CD8-positive, alpha-beta memory T cell (primary cell): ENCODE measurements at places on chromosomes 2 and 18.

DNA sequence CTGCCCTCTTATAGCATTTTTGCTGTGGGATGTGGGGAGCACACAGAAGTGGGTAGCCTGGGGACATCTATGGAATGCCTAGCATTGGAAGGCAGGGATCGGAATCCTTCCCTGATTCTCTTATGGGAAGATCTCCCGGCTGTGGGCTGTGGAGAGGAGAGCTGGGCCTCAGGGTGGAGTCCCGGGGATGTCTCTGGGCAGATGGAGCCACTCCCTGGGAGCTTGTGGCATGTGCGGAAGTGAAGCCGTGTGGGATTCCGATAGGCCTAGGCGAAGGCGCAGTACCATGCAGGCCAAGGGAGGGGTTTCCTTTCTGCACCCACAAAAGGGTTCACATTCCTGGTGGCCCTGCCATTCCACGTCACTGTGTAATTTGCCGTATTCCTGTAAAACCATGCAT lies 87.9 kb downstream of the GLI2 start:
- no peak for DNase-seq
- no peaks in the 10 kb centered on the region for H3K4me1 ChIP-seq
- H3K36me3 ChIP-seq = no peaks in the 10 kb centered on the region
- no peaks in the 10 kb centered on the region for H3K27me3 ChIP-seq
- no peak overlapping the region for H3K27ac ChIP-seq
- no peak overlapping the region for H3K4me3 ChIP-seq

DNA sequence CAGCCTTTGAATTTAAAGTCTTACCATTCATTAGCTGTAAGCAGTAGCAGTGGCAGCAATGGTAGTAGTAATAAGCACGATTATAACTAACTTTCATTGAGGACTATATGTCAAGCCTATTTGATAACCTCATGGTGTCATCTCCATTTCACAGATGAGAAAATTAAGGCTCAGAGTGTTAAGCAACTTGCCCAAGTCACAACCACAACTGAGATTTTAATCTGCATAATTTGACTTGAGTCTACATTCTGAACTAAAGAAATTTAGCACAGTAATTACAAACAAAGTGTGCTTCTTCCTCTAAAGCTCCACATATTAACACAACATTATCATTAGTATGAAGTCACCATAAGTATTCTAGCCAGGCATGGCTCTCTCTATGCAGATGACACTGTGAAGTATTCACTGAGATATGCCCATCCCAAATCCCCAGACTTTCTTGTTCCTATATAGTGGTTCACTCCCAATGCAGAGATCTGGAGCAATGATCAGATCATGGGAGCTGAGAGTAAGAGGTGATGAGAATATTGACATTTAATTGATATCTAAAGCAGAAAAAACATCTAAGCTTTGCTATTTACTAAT lies 120.2 kb downstream of the ATAD2B start:
- no peak overlapping the region for H3K4me3 ChIP-seq
- no peak overlapping the region for H3K27ac ChIP-seq
- no peaks in the 10 kb centered on the region for H3K27me3 ChIP-seq

- H3K4me1 ChIP-seq = no peaks in the 10 kb centered on the region
- no peaks in the 10 kb centered on the region for H3K27me3 ChIP-seq
- H3K27ac ChIP-seq = no peak overlapping the region
- H3K36me3 ChIP-seq = no peaks in the 10 kb centered on the region
- DNase-seq = no peak
Measured at GRCh38 chr2:232588680-232589585, 38.4 kb downstream of the EIF4E2 start.

DNA sequence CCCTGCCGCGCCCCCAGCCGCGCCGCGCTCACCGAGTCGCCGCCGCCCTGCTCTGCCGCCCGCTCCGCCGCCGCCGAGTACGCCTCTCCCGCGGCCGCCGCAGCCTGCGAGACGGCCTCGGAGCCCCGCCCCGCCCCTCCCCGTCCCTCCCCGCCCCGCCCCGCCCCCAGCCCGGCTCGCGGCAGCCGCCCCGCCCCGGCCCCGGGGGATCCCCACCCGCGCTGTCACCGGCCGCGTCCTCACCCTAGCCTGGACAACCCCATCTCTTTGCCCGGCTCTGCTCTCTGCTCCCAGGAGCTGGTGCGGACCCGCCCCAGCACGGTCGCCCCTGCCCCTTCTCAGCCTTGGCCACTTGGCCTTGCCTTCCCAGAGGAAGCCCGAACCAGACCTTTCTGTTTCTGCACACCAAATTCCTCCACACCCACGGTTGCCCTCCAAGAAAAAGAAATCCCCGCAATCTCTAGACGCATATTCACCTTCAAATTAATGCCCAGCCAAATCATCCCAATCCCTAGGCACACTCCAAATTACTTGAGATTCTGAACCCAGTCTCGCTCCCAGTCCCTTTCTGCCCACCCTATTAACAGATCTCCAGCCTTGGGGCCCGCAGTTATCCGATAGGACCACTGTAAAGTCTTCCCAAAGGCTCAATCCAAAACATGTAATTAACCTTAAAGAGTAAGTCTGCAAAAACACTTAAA lies at the start of gene CYRIA:
TSS of gene CYRIA (minus strand) at position 87 of the 701 bp plus-strand sequence. CDS start 77,715 bp downstream, outside the sequence.
- peak within 1 kb of the TSS; percentile 27 for H3K4me3 ChIP-seq
- no peaks in the 10 kb centered on the region for H3K27me3 ChIP-seq
- DNase-seq = peak; percentile 12
- H3K27ac ChIP-seq = peak within 1 kb of the TSS; percentile 25

- H3K36me3 ChIP-seq = no peaks in the 10 kb centered on the region
- H3K4me3 ChIP-seq = no peak overlapping the region
- no peaks in the 10 kb centered on the region for H3K27me3 ChIP-seq
- H3K27ac ChIP-seq = no peak overlapping the region
Measured at GRCh38 chr2:164281896-164282295, 339.4 kb downstream of the GRB14 start.

DNA sequence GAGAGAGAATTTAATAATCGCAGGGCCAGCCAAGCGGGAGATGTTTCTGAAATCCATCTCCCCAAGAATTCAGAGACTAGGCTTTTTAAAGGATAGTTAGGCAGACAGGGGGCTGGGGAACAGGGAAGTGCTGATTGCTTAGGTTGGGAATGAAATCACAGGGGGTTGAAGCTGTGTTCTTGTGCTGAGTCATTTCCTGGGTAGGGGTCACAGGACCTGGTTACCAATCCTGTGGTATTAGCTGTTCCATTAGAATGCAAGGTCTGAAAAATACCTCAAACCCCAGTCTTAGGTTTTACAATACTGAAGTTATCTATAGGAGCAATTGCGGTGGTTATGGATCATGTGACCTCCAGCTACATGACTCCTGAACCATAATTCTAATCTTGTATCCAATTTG lies 4.6 kb downstream of the SP140 start:
- DNase-seq = no peak
- no peaks in the 10 kb centered on the region for H3K27me3 ChIP-seq
- H3K36me3 ChIP-seq = peaks cover 6% of the 10 kb centered on the region
- H3K4me1 ChIP-seq = peaks cover 49% of the 10 kb centered on the region
- no peak overlapping the region for H3K4me3 ChIP-seq
- H3K27ac ChIP-seq = no peak overlapping the region

GRCh38 chr18:7576685-7577084 lies 9.6 kb downstream of the PTPRM start:
- DNase-seq = no peak
- no peak overlapping the region for H3K27ac ChIP-seq
- H3K4me1 ChIP-seq = no peaks in the 10 kb centered on the region
- no peaks in the 10 kb centered on the region for H3K36me3 ChIP-seq

DNA sequence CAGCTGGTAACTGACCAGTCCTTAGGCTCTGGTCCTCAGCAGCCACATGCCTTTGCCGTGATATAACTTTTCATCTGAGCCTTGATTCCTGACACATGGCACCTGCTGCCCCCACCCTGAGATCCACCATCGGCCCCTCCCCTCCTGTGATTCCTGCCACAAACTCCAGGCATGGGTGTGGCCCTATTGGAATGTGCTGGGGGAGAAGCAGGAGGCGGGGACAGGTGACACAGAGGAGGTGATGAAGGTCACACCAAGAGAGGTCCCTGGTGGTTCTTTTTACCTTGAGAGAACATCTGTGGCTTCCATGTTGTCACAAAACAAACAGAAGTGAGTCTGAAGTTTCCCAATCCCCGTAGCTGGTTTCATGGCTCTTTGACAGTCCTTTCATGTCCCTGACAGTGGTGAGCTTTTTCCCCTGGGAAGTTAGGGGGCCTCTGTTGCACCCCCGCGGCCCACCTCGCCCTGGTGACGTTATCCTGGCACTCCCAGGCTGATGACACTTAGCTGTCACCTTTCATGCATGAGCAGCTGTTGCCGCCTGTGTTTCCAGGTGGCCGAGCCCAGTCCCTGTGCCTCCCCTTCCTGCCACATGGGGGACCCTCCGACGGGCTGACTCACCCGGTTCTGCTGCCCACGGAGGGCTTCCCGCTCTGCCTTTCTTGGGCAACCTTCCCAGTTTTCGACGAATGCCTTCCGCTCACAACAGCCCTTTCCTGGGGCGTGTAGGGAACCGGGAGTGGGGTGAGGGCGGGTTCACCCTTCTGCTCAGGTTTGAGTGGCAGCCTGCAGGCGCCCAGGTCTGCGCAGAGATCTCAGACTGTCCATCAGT lies 66.3 kb upstream of the GLI2 start:
- no peak overlapping the region for H3K4me3 ChIP-seq
- no peak for DNase-seq
- no peaks in the 10 kb centered on the region for H3K4me1 ChIP-seq
- no peaks in the 10 kb centered on the region for H3K36me3 ChIP-seq
- no peak overlapping the region for H3K27ac ChIP-seq

GRCh38 chr18:70386582-70386981 lies 97.7 kb downstream of the SOCS6 start:
- DNase-seq = no peak
- no peak overlapping the region for H3K27ac ChIP-seq
- H3K36me3 ChIP-seq = no peaks in the 10 kb centered on the region
- no peaks in the 10 kb centered on the region for H3K4me1 ChIP-seq
- no peak overlapping the region for H3K4me3 ChIP-seq
- H3K27me3 ChIP-seq = no peaks in the 10 kb centered on the region

- no peak overlapping the region for H3K27ac ChIP-seq
- H3K4me3 ChIP-seq = no peak overlapping the region
- no peaks in the 10 kb centered on the region for H3K4me1 ChIP-seq
- DNase-seq = no peak
- no peaks in the 10 kb centered on the region for H3K27me3 ChIP-seq
Measured at GRCh38 chr2:135163306-135163705, 111.2 kb downstream of the RAB3GAP1 start.

DNA sequence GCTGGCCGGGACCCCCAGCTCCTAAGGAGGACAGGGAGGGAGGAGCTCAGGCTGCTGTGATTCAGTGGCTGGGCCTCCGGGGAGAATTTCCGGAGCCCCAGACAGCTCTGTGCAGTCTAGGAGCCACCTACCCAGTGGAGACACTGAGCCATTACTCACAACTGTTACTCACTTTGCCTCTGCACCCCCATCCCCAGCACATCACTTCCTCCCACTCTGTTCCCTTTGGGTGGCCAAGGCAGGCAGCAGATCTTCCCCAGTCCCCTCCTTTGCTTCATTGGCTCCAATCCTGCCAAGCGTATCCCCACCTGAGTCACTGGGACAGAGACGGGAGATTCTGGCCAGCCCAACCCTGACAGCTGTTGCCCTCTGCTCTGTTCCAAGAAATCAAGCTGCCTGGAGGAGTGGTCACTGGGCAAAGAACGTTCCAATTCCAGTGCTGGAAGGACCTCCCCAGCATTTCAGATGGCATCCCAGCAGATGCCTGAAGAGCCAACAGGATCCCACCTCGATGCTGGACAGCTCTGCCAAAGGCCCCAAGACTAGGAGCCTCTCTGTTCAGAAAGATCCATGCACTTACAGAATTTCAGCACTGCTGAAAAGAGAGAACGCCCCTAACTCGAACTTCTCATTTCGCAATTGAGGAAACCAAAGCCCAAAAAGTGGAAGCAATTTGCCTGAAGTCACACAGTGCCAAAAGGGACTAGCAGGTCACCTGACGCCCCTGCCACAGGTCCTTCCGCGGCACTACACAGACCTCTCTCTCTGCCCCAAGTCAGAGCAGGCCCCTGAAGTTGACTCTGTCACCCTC lies 68.3 kb downstream of the TNS1 start:
- no peak for DNase-seq
- no peak overlapping the region for H3K4me3 ChIP-seq
- H3K27me3 ChIP-seq = peaks cover 4% of the 10 kb centered on the region

GRCh38 chr18:22847392-22847791 lies 85.7 kb upstream of the RBBP8 start:
- no peak overlapping the region for H3K4me3 ChIP-seq
- H3K27ac ChIP-seq = no peak overlapping the region
- no peaks in the 10 kb centered on the region for H3K4me1 ChIP-seq
- H3K27me3 ChIP-seq = no peaks in the 10 kb centered on the region

GRCh38 chr2:104944495-104944894 lies 90.6 kb downstream of the POU3F3 start:
- no peaks in the 10 kb centered on the region for H3K36me3 ChIP-seq
- H3K27me3 ChIP-seq = no peaks in the 10 kb centered on the region
- H3K4me1 ChIP-seq = no peaks in the 10 kb centered on the region
- no peak for DNase-seq

GRCh38 chr2:72425996-72426395 lies 278.3 kb upstream of the CYP26B1 start:
- H3K4me3 ChIP-seq = no peak overlapping the region
- no peak for DNase-seq
- H3K4me1 ChIP-seq = no peaks in the 10 kb centered on the region
- H3K27me3 ChIP-seq = no peaks in the 10 kb centered on the region
- H3K36me3 ChIP-seq = no peaks in the 10 kb centered on the region
- H3K27ac ChIP-seq = no peak overlapping the region

DNA sequence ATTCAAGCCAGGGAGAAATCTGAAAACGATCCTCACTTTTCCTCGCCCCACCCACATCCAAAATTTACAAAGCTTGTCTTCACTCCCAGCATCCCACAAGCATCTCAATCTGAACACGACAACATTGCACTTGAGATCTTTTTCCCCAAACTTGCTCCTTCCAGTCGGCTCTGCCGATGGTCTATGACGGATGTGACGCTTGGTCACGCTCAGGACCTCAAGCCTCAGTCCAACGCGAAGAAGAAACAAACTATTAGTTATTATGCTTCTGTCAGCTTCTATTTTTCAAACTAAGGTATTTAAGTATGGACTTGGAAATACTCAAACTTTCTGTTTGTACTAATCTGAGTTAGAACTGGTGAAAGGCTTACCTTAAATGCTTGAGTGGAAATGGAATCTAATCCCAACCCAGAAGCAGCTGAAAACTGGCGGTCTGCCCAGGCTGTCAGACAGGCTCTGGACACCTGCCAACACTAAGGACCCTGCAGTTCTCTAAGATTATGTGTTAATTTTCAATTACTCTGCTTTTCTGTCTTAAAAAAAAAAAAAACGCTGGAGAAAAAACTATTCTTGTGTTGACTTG lies 132.1 kb upstream of the DNMT3A start:
- H3K36me3 ChIP-seq = no peaks in the 10 kb centered on the region
- H3K4me3 ChIP-seq = no peak overlapping the region
- H3K4me1 ChIP-seq = no peaks in the 10 kb centered on the region
- no peak overlapping the region for H3K27ac ChIP-seq
- H3K27me3 ChIP-seq = no peaks in the 10 kb centered on the region
- no peak for DNase-seq

DNA sequence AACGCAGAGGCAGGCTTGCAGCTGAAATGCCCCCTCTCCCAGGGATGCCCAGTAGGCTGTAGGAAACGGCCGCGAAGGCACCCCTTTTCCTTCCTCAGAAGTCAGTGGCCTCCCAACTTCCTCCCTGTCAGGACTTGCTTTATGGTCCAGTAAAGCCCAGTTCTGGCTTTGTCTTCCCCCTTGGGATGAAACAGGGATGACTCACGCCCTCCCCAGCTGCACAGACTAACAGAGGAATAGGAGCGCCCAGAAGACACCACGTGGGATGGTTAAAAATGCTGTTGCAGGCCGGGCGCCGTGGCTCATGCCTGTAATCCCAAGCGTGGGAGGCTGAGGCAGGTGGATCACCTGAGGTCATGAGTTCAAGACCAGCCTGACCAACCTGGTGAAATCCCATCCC lies 6.9 kb downstream of the CREG2 start:
- H3K4me3 ChIP-seq = no peak overlapping the region
- DNase-seq = no peak
- no peaks in the 10 kb centered on the region for H3K36me3 ChIP-seq
- H3K27ac ChIP-seq = no peak overlapping the region
- no peaks in the 10 kb centered on the region for H3K4me1 ChIP-seq
